ENCODE measurements at places on chromosomes 16 and 17.

GRCh38 chr17:65013613-65014391 lies 42.7 kb downstream of the GNA13 start:
- no peak for DNase-seq

- peak; percentile 59 for DNase-seq
These were observed at the start of gene CCL2 for GRCh38 chr17:34254651-34255380. Gene CCL2, plus strand, starts transcription at chr17:34255285. Its CDS starts 65 bp downstream, at chr17:34255350.

DNA sequence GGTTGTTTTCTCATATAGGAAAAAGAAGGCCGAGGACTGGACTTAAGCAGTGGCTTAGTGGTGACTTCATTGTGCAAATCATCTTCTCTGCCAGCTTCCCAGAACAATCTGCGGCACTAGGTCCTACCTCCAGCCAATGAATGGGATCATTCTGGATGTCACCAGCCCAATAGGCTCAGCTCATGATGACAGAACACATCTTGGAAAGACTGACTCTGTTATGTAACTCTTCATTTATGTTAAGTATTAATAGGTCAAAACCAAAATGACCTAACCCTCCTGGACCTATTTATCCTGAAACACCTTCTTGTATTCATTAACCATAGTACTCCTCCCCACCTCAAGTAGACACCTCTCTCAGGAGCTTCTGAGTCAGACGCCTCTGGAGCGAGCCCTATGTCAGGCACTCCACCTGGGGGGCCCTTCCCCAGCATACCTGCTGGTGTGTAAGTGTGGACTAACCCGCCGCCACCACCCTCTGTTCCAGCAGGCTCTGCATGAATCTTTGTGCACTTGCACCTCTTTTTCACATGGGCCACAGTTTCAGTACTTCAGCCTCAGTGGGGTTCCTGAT lies 7.2 kb downstream of the ARL2BP start:
- DNase-seq: no peak

DNA sequence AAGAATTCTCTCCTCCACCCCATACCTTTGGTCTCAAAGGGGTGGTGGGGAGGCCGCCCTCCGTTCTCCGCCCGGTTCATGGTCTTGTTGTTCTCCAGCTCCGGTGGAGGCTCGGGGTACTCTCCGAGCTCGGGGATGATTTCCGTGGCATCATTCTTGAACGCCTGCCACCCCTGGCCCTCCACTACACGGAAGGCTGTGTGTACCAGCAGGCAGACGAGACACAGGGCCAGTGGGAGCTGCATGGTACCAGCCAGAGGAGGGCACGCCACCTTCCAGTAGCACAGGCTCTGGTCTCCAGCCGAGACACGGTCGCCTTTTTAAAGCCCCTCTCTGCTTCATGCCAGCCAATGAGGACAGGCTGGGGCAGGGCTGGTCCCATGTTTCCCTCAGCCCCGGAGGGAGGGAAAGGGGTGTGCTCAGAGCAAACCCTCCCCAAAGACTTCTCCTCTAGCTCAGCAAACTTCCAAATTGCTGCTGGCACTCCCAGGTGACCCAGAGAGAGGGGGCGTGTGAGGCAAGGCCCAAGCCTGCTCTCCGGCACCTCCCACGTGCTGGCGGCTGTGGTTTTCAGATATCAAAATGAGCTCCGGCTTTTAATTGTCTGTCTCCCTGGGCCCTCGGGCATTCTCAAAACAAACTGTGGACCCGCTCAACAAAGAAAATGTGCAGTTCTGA lies at the start of gene SOST:
SOST (minus strand) TSS at position 295 of the 678 bp plus-strand sequence; CDS start at position 245, 50 bp downstream.
- peak; percentile 57 for DNase-seq

DNA sequence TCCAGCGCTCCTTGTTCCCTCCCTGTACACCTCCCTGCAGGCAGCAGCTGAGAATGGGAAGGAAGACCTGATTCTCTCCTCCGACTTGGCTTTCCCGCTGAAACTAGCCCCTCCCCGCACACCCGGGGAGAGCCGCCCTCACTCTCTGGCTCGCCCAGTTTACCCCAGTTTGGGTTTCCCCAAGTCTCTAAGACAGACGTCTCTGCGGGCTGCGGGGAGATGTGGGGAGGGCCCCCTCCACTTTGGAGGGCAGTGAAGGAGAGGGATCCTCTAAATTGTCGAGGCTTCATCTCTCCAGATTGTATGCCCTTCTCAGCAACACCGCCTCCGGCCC lies 797 bp downstream of the GRB7 start:
- peak; percentile 59 for DNase-seq

DNA sequence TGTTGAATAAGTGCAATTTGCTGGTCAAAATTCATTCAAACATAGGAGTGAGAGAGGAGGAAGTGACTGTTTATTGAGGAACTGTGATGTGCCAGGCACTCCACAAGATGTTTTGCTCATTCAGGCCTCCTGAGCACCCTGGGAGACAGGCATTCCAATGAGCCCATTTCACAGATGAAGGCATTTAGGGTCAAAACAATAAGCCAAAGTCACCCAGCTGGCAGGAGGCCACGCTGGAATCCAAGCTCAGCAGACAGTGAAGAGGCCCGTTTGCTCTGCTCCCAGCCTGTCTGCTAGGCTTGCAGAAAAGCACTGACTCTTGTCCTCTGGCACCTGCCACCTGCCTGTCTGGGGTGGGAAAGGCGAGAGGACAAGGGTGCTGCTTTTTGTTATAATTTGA lies 10.1 kb upstream of the SLC25A39 start:
- no peak for DNase-seq

GRCh38 chr17:63838631-63839171 lies 3.8 kb downstream of the SMARCD2 start:
- DNase-seq: no peak

DNA sequence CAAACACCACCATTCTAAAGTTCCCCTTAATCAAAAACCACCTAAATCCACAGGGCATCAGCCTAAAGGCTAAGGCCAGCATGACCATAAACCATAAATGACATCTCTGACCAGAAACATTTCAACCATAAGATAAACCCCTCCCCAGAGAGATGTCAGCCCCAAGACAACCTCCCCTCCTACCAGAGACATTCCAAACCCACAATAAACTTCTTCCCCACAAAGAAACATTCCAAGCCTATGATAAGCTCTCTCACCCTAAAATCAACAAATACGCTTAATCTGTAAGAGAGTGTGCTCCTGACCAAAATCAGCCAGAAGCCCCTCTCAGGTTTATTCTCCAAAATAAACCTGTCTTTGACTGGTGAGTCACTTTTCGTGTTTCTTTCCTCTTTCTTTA lies 54.8 kb downstream of the SLFN5 start:
- DNase-seq: no peak

- no peak for DNase-seq
These were observed 431.9 kb downstream of the SHISA9 start for GRCh38 chr16:13333336-13333735.

GRCh38 chr16:62549875-62550274 lies 513.6 kb upstream of the CDH8 start:
- no peak for DNase-seq

GRCh38 chr16:15942931-15943690 lies 6.3 kb upstream of the ABCC1 start:
- DNase-seq: no peak

GRCh38 chr17:74403512-74404137 lies 28.3 kb upstream of the GPRC5C start:
- no peak for DNase-seq

DNA sequence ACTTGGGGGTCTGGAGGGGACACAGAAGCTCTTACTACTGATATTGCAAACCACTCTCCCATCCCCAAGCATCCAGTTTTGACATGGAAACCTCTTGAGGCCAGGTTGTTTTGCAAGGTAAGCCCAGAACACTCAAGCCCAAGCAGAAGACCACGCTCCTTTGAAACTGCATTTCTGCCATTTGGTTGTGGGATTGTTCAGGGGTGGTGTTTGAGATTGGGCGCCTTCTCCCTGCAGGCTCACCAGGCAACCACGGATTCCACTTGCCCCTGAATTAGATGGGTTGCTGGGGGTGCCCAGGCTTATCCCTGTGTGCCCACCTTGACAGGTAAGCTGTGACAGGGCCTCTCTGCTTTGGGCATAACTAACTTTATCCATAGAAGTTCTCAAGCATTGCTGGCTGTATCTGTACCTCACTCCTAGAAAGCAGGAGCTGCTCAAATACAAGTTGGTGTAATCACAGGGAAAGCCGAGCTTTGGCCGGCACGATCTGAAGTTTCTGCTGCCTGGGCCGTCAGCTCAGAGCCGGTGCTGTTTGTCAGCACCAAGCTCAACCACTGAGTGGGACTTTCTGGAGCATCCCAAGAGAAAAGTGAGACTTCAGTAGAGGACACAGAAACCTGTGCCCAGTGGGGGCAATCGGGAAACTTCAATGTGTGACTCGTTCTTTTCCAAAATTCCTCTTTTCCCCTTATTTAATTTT lies 93.6 kb downstream of the CYLD start:
- no peak for DNase-seq

GRCh38 chr17:18031955-18032354 lies 7.0 kb downstream of the ATPAF2 start:
- DNase-seq: no peak

GRCh38 chr16:81121474-81121990 lies 25.3 kb upstream of the GCSH start:
- DNase-seq: no peak

DNA sequence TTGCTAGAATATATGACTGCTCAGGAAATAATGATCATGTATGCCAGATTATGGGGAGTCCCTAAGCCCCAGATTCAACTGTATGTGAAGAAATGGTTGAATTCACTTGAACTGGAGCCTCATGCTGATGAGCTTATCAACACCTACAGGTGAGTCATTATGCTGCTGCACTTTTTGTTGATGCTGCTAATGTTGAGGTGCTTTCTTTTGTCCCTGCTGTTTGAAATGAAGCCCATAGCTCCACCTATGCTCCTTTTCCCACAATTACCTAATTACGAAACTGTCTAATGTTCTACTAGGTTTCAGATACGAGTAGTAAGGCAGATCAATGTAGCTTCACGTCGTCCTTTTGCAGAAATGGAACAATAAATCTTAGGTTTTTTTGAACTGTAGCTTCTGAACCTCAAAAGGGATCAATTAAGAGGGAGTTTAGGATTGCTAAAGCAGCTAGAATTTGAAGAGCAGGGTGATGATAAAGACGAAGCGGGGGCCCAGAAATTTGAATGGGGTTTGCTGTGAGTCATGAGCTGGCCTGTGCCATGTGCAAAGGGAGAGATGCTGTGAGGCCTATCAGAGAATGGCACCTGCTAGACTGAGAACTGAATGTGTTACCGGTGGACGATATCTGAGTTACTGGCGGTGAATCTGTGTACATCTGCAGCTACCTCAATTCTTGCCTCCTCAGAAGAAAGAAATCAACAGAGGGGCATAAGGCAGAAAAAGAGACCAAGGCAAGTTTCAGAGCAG lies 6.1 kb upstream of the UQCRC2 start:
- no peak for DNase-seq

- no peak for DNase-seq
These were observed 17.8 kb downstream of the HS3ST6 start for GRCh38 chr16:1900452-1900774.

GRCh38 chr17:48997827-48998586 lies 822 bp downstream of the IGF2BP1 start:
- DNase-seq: peak; percentile 84

- DNase-seq: no peak
These were observed 1014.7 kb upstream of the RBFOX1 start for GRCh38 chr16:6317934-6318333.
